ENCODE measurements at places on chromosomes 2 and 18.

GRCh38 chr2:119862127-119862889 is 102.6 kb downstream of the PTPN4 start:
- DNase-seq: no peak

DNA sequence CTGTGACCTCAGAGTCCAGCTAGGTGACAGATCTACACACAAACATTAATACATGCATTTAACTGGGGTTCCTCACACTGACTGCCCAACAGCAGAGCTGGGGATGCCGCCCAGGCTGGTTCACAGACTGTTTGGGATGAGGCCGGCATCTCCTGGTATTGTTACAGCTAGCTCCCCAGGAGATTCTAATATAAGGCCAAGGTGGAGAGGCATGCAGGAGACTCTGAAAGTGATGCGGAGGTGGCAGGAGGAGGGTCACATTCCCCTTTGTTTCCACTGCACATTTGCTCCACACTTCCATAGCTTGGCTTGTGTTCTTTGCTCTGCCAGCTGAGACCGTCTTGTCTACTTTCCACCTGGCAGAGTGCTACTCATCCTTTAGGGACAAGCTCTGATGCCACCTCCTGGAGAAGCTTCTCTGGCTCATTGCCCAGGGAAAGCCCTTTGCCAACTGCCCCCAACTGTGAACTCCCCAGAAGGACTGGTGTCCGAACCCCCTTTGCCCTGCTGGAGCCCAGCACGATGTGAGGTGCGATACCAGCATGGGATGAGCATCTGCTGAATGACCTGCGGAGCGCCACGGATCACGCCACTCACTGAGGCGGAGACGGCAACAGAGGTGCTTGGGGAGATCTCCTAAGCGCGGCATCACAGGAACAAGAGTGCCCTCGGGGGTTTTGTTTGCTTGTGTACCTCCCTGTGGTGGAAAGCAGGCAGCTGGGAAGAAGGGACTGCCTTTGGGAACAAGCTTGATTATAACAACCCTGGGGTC is 88.8 kb downstream of the UXS1 start:
- DNase-seq: no peak

GRCh38 chr18:24885276-24885675 is 424.8 kb downstream of the HRH4 start:
- no peak for DNase-seq

DNA sequence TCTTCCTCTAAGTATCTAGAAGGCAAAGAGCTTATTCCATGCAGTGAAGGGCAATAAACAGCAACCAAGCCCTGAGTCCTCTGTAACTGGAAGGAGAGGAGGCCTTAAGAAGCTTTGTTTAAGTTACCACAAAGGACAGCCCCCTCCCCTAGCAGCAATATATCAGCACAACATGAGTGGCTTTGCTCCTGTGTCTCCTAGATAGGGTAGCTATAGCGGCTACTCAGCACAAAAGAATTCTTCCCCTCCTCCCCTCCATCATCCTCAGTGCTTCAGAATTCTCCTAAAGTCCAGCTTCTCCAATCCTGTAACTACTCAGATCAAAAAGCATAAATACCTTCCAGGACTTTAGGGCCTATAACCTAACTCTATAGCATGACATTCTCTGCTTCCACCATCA is 16.5 kb downstream of the SUMO1 start:
- DNase-seq: peak; percentile 70

Measured in fibroblast of upper back skin (primary cell).